Stimulated activated CD4-positive, alpha-beta T cell treated with anti-CD3 and anti-CD28 coated beads, Interleukin-12 subunit alpha, Interleukin-12 subunit beta, amount 100 ng/mL, for 24 hours (primary cell): ENCODE measurements at places on chromosomes 4 and X.

DNA sequence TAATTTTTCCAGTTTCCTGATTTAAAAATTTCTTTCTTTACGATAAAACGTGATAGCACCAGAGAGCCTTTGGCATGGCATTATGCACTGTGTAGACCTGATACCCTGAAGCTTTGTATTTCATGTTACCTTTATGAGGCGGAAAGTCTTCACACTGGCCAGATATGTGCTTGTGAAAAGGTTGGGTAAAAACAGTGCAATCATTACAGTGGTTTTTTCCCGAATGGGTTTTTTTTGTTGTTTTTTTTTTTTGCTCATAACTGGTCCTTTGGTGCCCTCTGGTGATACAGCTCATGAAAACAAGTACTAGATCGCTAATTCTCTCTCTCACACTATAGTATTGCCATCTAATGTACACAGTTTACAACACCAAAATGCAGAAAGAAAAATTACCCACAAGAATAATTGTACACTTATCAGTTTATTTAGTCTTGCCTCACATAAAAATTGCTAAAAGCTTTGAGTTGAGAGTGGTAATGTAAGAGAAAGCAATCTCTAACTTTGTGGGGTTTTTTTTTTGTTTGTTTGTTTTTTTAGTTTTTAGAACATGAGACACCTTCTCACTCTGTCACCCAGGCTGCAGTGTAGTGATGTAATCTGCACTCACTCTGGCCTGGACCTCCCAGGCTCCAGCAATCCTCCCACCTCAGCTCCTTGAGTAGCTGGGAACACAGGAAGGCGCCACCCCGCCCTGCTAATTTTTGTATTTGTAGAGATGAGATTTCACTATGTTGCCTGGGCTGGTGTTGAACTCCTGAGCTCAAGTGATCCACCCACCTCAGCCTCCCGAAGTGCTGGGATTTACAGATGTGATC, 21.3 kb downstream of the SPCS3 start:
- DNase-seq: no peak

DNA sequence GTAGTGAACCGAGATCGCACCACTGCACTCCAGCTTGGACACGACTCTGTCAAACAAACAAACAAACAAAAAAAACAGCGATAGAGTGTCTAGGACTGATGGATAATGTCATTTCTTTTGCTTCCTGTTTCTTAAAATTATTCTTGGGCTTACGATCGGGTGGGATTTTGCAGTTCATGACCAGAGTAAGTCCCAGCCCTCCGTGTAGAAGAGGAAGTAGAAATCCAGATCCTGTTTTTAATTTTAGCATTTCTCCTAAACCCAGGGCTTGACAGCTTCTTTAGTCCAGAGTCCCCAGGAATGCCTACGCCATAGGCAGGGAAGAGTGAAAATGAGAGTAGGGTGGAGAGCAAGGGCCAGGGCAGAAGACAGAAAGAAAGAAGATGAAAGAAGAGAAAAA, 94.3 kb downstream of the HPRT1 start:
- no peak for DNase-seq

DNA sequence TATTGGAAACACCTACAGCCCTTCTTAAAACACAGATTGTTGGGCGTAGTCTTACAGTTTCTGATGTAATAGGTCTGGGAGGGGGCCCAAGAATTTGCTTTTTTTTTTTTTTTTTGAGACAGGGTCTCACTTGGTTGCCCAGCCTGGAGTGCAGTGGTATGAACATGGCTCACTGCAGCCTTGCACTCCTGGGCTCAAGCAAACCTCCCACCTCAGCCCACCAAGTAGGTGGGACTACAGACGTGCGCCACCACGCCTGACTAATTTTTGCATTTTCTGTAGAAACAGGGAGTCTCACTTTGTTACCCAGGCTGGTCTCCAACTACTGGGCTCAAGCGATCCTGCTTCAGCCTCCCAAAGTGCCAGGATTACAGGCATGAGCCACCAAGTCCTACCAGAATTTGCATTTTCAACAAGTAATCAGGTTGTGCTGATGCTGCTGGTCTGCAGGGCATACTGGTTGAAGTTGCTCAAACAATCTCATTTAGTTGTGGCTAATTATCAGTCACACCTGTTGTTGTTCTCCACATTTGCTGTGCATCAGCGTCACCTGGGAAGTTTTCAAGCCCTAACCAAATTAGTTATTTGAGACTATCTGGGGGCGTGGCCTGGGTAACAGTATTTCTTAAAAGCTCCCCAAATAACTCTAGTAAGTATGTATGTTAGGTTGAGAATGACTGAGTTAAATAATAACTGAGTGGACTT, 14.0 kb downstream of the TMEM154 start:
- DNase-seq: no peak

- no peak for DNase-seq
These were observed 1.1 kb upstream of the HPSE start for GRCh38 chr4:83335701-83336100.

DNA sequence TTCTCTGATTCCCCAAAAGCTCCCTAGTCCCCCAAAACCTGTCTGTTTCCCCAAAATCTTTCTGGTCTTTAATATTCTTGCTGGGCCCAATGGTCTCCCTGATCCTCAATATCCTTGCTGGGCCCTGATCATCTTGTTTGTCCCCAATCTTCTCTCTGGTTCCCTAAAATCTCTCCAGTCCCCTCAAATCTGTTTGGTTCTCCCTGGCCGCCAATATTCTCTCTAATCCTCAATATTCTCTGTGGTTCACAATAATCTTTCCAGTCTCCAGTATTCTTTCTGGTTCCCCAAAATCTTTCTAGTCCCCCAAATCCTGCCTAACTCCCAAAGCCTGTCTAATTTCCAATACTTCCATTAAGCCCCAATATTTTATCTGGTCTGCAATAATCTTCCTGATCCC, 18.5 kb downstream of the P2RY8 start:
- no peak for DNase-seq

DNA sequence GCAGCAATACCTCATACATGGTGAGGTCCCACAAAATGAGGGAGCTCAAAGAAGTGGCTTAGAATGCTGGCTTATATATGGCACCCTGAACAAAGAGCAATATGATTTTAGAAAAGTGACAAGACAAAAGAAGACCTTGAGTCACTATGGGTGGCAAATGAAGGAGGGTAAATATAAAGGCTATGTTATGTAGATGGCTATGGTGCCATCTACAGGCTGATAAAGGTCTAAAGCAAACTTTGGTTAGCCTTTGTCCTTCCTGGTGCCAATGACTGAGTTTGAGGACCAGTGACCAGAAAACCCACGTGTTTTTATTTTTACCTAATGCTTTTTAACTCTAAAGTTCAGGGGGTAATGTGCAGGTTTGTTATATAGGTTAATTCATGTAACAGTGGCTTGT, 151.8 kb downstream of the CCNG2 start:
- no peak for DNase-seq

DNA sequence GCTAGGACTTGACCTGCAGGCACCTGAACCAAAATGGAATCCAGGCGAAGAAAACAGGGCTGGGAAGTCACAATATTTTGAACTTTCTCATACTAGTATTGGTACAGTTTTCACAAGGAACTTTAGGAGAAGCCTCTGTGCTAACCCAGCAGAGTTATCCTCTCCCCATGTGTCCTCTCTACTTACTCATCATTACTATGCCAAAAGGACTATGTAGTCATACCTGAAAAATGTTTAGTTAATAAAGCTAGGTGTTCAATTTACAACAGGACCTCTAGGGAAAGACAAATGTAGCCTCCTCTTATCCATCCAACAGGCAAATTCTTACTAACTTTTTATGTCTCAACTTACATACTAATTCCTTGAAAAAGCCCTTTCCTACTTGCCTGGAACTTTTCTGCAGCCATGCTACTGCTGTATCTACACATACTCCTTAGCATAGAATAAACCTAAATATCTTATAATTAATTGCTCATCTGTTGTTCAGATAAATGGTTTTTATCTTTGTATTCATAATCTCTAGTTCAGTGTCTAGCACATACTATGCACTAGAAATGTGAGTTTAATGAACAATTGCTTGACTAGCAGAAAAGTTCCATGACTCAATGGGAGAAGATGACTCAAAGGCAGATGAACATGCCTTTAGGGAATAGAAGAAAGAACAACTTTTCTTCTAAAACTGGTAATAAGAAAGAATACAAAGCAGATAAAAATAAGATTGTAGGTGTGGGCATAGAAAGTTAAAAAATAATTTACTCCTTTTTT, 215.5 kb upstream of the VEGFC start:
- no peak for DNase-seq

GRCh38 chrX:103556963-103557612, 28.2 kb upstream of the TCEAL4 start:
- no peak for DNase-seq

DNA sequence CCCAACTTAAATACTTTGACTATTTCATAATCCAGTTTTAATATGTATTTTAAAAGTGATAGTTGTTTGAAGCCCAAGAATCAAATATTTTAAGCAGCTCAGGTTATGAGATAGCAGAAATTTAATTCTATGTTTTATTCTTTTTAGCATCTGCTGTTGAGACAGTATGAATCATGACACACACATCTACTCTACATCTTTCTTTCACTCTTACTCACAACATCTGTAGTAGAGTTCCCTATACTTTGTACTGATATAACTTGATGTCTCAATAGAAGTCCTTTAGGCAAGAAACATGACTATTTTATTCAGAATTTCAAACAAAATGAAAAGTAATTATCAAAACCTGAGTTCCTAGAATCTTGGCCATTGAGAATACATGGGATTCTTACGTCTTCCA, 187.9 kb upstream of the GNPDA2 start:
- no peak for DNase-seq

DNA sequence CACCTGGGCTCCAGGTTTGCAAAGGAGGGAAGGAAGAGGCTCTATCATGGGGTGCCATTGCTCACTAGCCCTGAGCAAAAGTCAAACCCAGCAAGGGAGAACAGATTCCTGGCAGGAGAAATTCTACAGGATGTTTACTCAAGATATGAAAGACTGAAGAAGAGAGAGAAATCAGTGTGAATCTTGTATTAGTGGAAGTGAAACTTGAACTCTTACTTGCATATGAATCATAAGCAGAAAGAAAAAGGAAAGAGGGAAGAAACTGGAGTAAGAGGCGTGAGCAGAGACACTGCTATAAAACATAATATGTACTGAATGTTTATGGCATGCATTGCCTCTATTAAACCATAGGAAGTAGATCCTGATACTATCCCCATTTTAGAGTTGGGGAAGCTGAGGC, 60.9 kb downstream of the C4orf46 start:
- no peak for DNase-seq

- DNase-seq: no peak
These were observed 325.2 kb upstream of the AADAT start for GRCh38 chr4:170414961-170415360.

DNA sequence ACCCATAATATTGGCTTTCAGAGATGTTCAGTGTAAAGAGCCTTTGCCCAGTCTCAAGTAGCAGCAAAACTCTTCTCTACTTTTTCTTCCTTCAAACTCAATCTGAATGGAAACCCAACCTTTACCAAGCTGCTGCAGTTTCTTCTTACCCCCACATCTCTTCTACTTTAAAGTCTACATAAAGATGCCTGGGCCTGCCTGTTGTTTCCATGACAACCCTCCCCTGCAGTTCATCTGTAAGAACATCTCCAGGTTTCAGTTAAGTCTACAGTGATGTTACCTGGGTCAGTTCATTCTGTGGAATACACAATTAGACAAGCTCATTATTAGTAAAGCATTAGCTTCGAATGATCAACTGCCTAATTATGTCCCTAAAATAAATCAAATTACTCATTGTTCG, 81.4 kb downstream of the SPANXN3 start:
- DNase-seq: no peak

GRCh38 chrX:15043538-15043937, 170.3 kb downstream of the MOSPD2 start:
- no peak for DNase-seq
